ENCODE measurements at places on chromosomes 4 and X. TPM values are rescaled to one million over a fixed set of nuclear protein-coding genes. Genes with fewer than 3 reads are reported as not detected.

DNA sequence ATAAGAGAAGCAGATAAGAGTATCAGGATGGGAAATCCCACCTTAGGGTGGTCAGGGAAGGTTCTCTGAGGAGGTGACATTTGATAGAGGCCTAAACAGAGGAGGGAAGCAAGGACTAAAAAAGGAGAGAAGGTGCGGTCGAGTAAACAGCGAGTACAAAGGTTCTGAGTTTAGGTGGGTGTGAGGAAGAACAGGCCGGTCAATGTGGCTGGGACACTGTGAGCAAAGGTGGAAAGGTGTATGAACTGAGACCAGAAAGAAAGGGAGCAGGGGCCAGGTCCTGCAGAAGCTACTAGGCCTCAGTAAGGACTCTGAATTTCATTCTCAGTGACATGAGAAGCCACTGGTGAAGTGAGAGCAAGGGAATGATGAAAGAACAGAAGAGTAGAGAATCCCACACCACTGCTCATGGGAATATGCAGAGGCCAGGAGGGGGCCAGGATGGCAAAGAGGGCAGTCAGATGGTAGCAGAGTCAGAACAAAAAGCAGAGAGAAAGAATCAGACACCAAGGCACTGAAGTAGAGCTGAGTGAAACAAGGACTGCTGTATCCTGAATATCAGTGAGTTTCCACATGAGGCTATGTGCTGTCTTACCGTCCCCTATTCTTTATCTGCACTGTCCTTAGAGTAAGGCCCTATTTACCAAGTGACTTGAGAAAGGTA is 18.0 kb downstream of the PRSS48 start:
- no peak overlapping the region for H3K27ac ChIP-seq
- no peak overlapping the region for H3K4me3 ChIP-seq
- DNase-seq = no peak
- no peaks in the 10 kb centered on the region for H3K27me3 ChIP-seq

The TCP11X2 gene
- total RNA-seq = not detected

The RTL9 gene
- total RNA-seq = not detected

DNA sequence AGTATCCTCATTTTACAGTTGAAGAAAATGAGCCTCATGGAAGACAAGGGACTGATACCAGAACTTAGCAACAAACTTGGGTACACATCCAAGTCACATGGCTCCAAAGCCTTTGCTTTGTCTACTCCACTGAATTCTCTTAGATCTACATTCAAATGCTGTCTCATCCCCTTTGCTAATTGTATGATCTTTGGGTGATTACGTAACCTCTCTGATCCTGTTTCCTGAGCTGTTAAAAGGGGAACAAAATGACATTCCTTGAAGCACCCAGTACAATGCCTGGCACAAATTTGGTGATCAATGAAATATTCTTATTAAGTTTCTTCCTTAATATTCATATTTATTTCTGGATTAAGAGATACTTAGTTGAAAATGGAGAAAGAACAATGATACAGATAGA is 5.9 kb upstream of the HPGD start:
- no peak for DNase-seq
- no peaks in the 10 kb centered on the region for H3K4me1 ChIP-seq
- H3K27me3 ChIP-seq = no peaks in the 10 kb centered on the region

DNA sequence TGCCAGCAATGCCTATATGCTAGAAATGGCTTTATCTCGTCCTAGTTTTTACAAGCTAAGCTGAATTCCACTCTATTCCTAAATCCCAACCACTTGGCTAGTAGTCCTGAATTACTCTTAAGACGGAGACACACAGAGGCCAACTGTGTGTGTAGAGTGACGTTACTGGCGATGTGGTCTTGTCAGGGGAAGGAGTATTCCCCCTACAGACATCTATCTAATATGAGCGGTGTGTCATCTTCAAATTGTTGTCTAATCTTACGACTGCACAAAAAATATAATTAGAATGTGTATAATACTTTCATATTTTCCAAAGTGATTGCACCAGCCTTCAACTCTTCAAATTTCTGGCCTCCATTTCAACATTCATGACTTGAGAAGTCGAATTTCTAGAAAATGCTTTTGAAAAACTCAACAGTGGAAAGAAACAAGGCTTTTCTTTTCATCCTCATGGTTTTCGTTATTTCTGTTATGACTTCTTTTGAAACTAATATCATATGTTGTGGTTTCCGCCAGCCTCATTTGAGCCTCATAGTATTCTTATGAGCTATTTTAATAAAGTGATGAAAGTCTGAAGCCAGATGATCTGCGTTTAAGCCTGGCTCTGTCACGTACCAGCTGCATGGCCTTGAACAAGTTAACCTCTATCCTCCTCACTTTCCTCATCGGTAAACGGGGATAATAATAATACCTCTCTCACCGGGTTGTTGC is 132.3 kb downstream of the SOWAHB start:
- no peak for DNase-seq
- no peaks in the 10 kb centered on the region for H3K36me3 ChIP-seq
- H3K4me3 ChIP-seq = no peak overlapping the region
- no peaks in the 10 kb centered on the region for H3K27me3 ChIP-seq
- H3K4me1 ChIP-seq = no peaks in the 10 kb centered on the region

- DNase-seq = no peak
- H3K27me3 ChIP-seq = no peaks in the 10 kb centered on the region
- no peaks in the 10 kb centered on the region for H3K36me3 ChIP-seq
These were observed 126.7 kb upstream of the SORBS2 start for GRCh38 chr4:185938654-185939053.

Data from CD8-positive, alpha-beta memory T cell (primary cell).